ENCODE measurements at places on chromosomes 2 and 18.

DNA sequence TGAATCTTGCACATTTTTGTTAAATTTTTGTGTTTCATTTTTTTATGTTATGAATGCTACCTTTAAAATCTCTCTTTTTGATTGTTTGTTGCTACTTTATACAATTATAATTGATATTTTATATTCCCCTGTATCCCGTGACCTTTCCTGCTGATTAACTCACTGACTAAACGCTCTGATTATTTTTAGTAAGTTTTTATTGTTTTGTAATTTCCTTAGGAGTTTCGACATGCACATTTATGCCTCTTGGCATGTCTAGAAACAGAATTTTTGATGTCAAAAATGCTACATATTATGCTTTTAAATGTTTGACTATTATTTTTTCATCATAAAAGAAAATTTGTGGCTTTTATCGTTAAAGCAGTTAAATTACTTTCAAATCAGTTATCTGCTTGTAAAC is 1131.6 kb upstream of the TMEFF2 start:
- no peak for DNase-seq

GRCh38 chr2:206855585-206856433 is 83.5 kb upstream of the CPO start:
- no peak for DNase-seq

GRCh38 chr2:239212929-239213642 is 187.7 kb downstream of the HDAC4 start:
- DNase-seq = no peak

DNA sequence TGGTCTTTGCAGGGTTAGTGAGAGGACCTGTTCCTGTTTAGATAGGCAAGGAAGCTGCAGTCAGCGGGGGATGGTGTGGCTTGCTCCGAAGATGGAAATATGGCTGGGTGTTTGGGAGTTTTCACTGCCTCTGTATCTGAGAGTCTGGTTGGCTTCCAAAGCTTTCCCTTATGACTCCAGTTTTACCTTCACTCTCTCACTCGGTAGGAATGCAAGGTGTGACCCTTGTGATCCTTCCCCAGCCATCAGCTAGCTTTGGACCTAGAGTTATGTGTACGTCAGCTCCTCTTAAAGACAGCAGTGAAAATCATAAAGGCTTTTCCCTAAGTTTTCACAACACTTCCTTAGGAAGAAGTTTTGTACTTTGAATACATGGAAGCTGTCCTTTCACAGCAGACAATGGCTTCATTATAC is 35.5 kb upstream of the TMEM87B start:
- DNase-seq = no peak

- no peak for DNase-seq
Observed at GRCh38 chr2:206616151-206616550, 26.1 kb upstream of the FAM237A start.

DNA sequence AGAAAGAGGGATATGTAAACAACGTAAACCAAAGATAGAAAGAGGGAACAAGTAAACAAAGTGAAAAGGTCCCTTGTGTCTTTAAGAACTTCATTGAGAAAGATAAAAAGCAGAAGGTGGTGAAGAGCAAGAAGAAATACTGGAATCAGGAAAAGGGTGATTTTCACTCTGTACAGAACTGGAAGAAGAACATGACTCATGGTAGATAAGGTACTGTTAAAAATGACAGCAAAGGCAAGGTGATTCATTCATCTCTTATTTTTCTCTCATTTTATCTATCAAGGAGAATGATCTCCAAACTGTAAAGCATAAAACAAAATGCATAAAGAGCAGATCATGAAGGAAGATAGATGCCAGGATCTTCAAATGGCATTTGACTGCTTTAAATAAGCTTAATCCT is 724.6 kb upstream of the CELF4 start:
- DNase-seq = no peak

Measured in NCI-H526 (cell line).